ENCODE measurements at places on chromosomes 3 and 15.

DNA sequence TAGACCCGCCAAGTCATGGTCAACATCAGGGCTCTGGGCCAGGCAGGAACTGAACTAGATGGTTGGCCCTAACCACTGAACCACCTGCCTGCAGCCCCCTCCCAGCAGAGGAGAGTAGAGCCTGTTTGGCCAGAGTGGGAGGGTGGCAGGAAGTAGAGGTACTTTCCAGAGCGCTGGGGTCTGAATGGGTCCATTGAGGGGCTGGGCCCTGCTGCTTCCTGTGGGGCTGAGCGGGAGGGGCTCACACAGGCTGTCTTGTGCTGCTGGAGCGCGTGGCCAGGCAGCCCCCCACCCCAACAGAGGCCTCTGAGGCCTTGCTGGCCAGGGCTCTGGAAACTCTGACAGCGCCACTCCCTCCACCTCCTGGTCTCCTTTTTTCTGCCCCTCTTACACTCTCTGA, 17.4 kb downstream of the CSPG4 start:
- no peak for DNase-seq

DNA sequence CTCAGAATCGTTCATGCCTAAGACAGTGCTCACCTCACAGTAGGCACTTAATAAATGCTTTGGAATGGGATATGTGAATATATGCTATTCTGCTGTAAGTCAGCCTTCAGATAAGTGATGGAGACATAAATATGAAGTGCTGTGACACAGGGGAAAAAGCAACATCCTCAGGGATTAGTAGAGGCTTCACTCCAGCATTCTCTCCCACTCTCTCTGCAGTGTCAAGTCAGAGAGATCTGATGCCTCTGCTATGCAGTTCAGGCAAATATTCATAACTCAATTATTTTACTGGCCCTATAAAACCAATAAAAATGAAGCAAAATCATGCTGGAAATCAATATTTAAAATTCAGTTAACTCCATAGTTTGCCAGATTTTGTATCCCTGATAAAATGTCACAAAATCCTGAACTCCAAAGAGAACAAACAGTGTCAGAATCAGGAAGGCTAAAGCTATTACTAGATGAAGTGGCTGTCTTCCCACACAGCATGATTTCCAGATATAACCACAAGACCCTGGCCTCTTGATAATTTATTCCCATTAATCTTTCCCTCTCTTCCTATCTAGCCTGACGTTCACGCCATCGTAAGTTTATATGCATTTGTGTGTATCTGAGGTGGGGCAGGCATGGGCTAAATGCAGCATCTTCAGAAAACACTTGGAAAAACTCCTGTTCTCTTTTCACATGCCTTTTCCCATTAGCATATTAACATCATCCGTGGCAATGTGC, 278.9 kb upstream of the ATP11B start:
- no peak for DNase-seq

- DNase-seq: no peak
Measured at GRCh38 chr15:86154705-86155104, 75.0 kb downstream of the AGBL1 start.

DNA sequence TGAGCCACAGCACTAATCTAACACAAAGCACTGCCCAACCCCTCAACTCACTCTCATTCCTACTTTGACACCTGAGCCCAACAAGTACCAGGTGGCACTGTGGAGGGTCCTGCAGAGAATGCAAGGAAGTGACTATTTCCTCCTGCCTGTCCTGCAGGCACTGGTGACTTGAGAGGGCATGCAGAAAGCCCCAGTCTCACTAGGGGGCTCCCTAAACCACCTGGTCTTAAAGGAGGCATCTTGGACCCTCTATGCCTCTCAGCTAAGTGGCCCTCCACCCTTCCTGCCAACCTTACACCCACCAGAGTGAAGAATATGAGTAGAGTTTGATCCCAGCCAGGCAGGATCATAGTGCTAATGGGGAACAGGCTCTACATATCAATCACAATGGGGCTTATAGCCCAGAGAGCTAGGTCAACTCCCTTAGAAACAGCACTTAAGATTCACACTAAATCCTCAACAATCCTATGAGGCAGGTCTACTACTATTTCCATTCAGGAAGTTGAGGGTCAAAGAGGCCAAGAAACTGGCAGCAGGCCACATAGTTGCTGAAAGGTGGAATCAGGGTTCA, 15.2 kb downstream of the TRAIP start:
- DNase-seq: peak; percentile 10

DNA sequence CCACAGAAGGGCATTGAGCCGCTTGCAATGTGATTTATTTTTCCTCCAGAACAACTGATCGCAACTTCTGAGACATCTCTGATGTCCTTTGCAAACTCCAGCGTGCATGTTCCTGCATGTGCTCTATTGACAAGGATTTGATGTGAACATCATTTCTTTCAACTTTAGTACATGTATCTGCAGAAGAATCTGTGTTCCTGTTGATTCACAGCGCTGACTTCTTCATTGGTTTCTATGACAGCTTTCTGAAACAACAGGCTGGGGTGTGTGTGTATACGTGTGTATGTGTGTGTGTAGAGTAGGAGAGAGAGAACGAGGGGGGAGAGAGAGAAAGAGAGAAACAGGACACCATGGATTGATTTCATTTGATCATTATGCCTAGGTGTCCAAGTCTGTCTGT, 56.7 kb upstream of the CMTM8 start:
- no peak for DNase-seq

DNA sequence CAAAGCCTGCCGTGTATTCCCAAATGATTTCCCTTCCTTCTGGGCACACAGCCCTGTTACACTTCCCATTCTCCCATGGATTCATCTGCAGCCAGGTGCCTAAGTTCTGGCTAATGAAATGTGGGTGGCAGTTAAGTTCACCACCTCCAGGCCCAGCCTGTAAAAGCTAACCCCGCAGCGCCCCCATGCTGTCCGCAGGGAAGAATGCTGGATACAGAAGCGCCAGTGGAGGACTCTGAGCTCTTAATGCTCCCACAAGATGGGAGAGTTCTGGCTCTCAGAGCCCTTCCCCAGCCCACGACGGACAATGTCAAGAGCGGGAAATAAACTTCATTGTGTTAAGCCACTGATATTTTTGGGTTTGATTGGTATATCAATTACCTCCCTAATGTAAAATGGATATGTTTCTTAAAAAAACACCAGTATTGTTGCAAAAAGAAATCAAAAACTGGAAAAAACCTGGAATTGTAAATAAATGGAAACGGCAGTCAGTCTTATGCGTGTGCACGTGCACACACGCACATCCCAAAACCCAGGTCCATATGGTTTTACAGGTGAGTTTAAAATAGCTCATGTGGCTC, 37.7 kb upstream of the FGD5 start:
- DNase-seq: peak; percentile 77

DNA sequence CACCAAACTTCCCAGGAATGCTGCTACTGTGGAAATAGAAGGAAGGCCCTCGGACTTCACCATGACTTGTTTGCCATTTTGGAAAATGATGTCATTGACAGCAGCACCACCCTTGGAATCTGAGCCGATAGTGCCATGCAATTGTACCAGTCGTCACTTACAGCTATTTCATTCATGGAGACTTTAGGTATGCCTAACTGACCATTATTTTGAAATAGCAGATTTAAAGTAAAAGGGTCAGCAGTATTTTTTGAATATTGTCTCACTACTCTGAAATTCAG, 66.0 kb upstream of the ARL8B start:
- no peak for DNase-seq

DNA sequence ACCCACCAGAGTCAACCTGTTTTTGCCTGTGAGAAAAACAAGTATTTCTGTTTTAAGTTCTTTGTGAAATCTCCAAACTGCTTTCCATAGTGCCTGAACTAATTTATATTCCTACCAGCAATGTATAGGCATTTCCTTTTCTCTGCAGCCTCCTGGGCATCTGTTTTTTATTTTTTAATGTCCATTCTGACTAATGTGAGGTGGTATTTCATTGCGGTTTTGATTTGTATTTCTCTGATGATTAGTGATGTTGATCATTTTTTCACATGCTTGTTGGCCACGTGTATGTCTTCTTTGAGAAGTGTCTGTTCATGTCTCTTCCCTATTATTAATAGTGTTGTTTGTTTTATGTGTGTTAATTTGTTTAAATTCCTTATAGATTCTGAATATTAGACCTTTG, 820.5 kb downstream of the MCTP2 start:
- no peak for DNase-seq

DNA sequence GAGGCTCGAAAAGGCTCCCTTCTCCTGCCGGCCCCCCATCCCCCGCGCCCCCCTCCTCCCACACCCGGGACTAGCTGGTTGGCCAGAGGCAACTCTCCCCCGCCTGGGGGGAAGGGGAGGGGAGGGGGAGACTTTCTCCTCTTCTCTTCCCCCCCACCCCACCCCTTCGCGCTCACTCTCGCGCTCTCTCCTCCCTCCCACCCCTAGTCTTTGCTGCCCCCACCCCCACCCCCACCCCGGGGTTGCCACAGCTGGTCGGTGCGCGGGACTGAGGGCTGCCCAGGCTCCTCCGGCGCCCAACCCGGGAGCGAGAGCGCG, 710 bp downstream of the MECOM start:
- no peak for DNase-seq

DNA sequence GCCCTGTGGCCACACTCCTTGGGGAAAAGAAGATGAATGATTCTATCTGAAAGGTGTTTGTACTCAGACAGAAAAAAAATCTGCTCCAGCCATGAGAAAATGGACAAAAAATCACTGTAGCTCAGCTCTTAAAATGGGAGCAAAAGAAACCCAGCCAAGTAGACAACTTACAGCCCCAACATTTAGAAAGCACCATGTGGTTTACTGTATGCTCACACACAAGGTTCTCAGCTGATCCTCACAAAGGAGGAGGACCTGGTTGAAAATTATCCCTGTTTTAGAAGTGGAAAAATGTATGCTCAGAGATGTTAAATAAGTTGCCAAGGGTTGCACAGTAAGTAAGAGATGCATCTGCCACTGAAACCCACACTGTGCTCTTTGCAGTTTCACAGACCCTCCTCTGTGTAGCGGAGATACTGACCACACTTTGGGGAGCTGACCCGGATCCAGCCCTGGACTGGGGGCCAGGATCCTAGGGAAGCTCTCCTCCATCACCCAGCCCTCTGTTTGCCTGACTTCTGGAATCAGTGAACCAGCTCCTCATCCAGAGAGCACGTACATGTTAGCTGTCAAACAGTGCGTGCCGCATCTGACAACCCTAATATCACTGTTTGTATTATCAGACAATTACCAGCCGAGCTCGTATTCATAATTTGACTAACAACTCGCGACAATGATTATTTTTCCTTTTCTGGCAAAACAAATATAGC, 32.7 kb upstream of the TPRG1 start:
- no peak for DNase-seq

DNA sequence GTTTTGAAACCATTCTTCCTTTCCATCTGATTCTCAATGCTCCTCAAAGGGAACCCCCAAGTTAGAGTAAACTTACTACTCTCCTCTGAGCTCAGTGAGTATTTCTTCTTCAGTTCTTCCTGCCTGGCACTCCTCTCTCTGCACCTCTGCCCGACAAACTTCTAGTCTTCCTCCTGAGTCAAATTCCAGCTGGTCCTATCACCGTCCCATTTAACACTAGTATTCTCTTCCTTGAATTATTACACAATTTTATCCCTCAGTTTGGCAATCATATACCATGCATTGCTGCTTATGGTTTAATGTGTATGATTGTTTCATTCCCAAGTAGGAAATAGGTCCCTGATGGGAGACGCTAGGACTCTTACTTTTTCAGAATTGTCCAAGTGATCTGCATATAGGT, 279.7 kb downstream of the MECOM start:
- no peak for DNase-seq

- DNase-seq: peak; percentile 33
Measured at GRCh38 chr3:96863129-96863740, 48.8 kb downstream of the EPHA6 start.

GRCh38 chr3:165643425-165643824, 193.8 kb downstream of the BCHE start:
- no peak for DNase-seq

DNA sequence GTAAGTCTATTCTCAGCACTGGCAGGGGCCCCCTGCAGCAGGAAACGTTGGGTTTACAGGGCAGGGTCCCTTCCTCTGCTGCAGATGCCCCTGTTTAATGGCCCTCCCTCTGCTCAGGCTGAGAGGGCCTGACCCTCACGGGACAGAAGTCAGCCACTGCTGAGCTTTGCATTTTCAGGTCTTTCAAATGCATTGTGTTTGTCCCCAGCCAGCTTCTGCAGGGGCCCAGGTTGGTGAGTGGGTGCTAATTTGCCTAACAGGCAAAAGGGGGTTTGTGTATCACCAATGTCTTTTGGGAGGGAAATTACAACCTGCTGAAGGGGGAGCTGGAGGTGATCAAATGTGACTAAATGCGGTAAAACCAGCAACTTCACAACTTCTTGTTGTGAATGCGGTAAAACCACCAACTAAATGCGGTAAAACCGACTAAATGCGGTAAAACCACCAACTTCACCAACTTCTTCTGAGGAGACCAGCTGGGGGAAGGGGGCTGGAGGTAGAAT, 44.8 kb upstream of the UBE2E1 start:
- no peak for DNase-seq

GRCh38 chr3:18247139-18247695, 177.9 kb downstream of the SATB1 start:
- DNase-seq: no peak

- peak; percentile 41 for DNase-seq
Measured at GRCh38 chr3:113844622-113845222, 6.1 kb downstream of the GRAMD1C start.

DNA sequence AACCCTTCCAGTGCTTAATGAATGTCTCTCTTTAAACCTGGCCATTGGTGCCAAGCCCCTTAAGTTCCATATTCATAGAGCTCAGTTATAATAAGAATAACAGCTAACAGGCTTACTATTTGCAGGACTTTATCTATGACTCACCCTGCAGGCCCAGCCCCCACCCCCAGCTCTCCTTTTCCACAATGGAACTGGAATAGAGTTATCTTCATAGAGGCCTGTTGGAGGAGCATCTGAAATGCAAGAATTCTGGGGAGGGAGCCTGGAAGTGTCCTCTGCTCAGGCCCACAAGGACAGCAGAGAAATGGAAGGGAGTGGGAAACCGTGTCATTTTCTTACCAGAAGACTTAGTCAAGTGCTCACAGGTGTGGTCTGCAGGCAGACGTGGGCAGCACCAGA, 52.8 kb downstream of the SEMA5B start:
- peak; percentile 14 for DNase-seq

DNA sequence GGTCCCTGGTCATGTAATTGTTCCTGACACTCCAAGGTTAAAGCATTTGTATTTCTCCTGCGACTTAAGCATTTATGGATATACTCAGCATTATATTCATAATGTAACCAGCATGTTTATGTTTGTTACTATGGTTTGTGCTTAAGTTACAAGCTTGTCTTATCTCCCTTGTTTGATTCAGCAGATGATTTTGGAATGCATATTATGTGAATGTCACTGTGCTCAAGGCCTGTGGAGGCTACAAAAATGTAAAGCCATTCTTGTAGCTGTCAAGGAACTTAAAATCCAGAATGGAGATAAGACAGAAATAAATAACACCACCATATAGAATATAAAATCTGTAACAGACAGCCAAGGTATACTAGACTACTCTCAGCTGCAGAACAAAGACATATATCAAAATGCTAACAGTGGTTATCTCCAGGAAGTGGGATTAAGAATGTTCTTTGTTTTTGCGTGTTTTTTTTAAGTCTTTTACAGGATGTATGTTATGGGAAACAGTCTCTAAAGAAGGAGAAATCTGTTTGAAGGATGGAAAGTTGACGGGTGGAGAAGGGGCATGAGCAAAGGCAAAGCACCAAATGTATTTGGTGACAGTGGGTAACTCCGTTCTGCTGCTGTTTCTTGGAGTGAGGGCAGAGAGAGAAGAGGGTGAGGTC, 61.4 kb downstream of the IGF2BP2 start:
- no peak for DNase-seq
